Iris pigment epithelial cell (primary cell): ENCODE measurements at places on chromosomes 4 and X.

GRCh38 chrX:154373340-154374306, 811 bp downstream of the FLNA start:
- DNase-seq, result peak; percentile 32

GRCh38 chr4:20386906-20387305, 135.2 kb downstream of the SLIT2 start:
- no peak for DNase-seq

GRCh38 chr4:76250962-76251361, 559 bp upstream of the FAM47E start:
- no peak for DNase-seq

DNA sequence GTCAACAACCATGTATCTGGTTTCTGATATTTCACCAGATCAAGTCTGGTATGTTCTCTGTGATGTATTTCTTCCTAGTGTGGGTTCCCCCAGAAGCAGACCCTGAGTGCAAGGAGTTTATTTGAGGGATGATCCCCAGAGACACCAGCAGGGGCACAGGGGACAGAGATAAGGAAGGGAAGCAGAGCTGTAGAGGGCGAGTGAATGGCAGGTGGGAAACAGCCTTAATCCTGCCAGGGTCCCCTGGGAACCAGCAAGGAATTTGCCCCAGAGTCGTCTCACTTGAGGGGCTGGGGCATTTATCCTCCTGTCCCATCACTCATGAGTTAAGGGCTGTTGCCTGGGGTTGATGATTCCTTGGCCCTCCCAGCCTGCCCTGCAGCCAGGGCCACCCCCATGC, 206.4 kb upstream of the BCOR start:
- DNase-seq, result no peak

DNA sequence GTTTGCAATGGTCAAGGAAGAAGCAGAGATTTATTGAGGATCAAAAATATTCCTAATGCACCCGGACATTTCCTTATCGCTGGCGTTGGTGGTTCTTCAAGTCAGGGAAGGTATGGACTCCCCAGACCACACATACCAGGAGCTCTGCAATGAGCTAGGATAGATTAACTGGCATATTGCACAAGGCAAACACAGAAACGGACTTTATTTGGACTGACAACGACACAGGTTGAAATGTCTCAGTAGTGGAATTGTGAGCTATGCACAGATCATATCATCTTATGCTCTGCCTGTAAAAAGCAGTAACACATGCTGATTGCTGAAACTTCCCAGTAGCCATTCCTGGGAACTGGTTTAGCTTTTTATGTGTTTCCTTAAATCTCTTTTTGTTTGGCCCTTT, 1.7 kb downstream of the TSPAN7 start:
- no peak for DNase-seq

- peak; percentile 5 for DNase-seq
These were observed 58.6 kb upstream of the PAGE5 start for GRCh38 chrX:55161581-55161980.

DNA sequence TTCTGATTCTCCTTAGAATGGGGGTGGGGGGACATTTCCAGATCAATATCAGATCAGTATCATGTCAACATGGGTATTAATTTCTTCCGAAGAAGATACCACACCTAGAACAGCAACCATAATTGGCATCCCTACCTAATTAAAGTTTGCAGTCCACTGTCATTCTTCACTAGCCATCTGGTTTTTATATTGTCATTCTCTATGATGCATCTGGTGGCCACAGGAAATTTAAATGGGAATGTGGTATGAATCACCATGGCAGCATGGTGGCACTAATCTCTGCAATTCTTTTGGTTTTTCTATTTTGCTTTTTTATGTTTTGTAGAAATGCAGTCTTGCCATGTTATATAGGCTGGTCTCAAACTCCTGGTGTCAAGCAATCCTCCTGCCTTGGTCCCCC, 16.6 kb upstream of the UBE2D3 start:
- no peak for DNase-seq

DNA sequence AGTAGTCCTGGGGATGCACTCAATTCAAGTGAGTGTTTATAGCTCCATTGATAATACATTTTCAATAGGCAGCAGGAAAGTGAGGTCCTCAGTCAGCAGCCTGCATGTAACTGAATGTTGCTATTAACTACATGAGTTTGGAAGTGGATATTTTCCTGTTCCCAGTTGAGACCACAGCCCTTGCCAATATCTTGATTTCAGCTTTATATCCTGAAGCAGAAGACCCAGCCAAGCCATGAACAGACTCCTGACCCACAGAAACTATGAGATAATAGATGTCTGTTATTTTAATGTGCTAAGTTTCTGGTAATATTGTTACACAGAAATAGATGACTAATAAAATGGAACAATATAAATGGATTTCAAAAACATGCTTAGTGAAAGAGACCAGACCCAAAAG, 63.7 kb downstream of the VSIG4 start:
- no peak for DNase-seq

GRCh38 chr4:35506161-35506560, 738.2 kb downstream of the ARAP2 start:
- no peak for DNase-seq

GRCh38 chr4:114860786-114861185, 252.6 kb downstream of the NDST4 start:
- DNase-seq, result no peak

DNA sequence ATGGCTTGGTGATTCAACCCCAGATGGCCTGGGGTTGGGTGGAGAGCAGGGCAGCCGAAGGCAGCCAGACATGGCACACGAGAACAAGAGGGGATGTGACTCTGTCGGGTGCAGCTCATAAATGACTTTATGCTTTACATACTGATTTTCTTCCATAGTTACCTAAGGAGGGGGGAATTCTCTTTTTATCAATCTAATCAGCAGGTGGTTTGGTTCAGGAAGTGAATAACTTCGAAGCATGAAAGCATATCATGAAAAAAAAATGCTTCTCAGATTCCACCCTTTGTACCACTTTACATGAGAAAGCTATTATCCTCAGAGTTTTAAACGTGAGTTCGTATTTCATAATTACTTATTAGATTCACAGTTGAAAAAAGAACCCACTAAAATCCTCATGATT, 908.9 kb upstream of the LCORL start:
- DNase-seq, result no peak
